ENCODE measurements at places on chromosomes 7 and 10.

- no peak for DNase-seq
Observed at GRCh38 chr7:55983537-55983936, 19.2 kb downstream of the NIPSNAP2 start.

GRCh38 chr10:107931808-107932207 lies 767.3 kb upstream of the SORCS1 start:
- no peak for DNase-seq

DNA sequence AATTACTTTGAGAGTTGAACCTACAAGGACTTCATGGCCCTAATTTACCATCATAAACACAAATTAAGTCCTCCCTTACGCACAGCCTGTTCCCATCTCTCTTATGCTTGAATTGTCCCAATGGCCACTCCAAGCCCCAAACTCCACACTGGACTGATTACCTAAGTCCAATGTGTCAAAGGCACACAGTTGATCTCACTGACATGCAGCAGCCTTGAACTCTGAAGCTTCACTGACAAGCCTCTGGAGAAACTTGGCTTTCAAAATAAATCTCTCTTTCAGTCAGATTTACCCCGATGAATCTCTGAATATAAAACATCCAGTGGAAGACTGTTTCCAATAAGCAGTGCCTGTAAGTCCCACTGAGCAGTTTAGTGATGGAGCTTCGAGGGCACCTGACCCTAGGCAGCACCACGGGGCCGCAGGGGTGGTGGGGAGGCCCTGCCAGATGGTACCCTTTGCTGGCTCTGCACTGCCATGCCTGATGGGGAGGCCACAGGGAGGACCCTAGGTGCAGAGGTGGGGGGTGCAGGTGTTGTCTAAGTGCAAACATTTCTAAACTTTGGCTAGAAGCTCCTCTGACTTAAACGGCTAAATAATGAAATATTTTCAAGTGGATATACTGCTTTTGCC lies 3.3 kb upstream of the MAT1A start:
- no peak for DNase-seq

DNA sequence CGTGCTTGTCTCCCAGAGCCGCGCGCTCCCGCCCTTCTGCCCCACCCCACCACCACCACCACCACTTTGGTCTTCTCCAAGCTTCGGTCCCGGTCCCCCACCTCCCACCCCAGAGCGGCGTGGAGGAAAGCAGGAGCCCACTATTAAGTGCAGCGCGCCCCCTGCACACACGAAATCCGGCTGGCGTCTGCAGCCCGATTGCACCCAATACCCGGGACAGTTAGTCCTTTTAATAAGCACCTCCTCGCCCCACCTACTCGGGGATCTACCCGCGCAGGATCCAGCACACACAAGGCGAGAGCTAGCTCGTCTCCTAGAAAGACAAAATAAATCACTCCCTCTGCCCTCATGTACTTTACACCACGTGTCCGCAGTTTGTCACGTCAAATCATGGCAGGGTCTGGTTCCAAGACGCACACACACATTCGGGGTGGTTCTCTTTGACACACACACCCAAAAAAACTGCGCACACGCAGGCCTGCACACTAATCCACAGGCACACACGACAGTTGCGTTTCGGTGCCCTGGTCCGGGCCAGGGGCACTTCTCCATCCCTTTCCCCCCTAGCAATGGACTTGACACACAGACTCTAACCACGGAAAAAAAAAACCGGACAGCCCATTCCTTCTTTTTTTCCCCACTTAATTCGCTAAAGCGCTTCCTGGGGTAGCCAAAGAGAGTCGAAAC lies 1.6 kb downstream of the SFMBT2 start:
- DNase-seq = no peak

DNA sequence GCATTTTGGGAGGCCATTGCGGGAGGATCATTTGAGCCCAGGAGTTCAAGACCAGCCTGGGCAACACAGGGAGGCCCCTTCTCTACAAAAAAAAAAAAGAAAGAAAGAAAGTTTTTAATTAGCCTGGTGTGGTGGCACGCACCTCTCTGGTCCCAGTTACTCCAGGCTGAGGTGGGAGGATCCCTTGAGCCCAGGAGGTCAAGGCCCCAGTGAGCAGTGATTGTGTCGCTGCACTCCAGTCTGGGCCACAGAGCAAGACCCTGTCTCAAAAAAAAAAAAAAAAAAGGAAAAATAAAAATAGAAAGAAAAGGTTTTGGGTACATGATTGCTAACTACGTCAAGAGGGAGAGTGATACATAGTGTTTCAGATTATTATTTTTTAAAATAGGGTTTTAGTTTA lies 2.0 kb upstream of the USP54 start:
- no peak for DNase-seq

GRCh38 chr10:130958981-130959751 lies 352.4 kb downstream of the TCERG1L start:
- no peak for DNase-seq

GRCh38 chr7:137944168-137944567 lies 57.7 kb downstream of the CREB3L2 start:
- DNase-seq = no peak

- no peak for DNase-seq
Observed at GRCh38 chr10:127976286-127976685, 69.4 kb downstream of the PTPRE start.

- no peak for DNase-seq
Observed at GRCh38 chr7:21355406-21355874, 72.4 kb upstream of the SP4 start.

GRCh38 chr7:91618776-91619765 lies 261.4 kb downstream of the MTERF1 start:
- no peak for DNase-seq

- no peak for DNase-seq
Observed at GRCh38 chr7:31720366-31720765, 33.4 kb downstream of the PPP1R17 start.

GRCh38 chr10:110764793-110765512 lies 106.8 kb upstream of the PDCD4 start:
- no peak for DNase-seq

- no peak for DNase-seq
Observed at GRCh38 chr7:35336444-35336843, 82.5 kb upstream of the TBX20 start.

DNA sequence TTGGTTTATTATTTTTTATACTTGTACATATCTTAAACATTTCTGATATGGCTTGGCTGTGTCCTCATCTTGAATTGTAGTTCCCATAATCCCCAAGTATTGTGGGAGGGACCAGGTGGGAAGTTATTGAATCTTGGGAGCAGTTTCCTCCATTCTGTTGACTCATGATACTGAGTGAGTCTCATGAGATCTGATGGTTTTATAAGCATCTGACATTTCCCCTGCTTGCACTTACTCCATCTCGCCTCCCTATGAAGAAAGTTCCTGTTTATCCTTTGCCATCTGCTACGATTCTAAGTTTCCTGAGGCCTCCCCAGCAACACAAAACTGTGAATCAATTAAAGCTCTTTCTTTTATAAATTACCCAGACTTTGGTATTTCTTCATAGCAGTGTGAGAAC lies 207.7 kb downstream of the TPK1 start:
- DNase-seq = no peak

DNA sequence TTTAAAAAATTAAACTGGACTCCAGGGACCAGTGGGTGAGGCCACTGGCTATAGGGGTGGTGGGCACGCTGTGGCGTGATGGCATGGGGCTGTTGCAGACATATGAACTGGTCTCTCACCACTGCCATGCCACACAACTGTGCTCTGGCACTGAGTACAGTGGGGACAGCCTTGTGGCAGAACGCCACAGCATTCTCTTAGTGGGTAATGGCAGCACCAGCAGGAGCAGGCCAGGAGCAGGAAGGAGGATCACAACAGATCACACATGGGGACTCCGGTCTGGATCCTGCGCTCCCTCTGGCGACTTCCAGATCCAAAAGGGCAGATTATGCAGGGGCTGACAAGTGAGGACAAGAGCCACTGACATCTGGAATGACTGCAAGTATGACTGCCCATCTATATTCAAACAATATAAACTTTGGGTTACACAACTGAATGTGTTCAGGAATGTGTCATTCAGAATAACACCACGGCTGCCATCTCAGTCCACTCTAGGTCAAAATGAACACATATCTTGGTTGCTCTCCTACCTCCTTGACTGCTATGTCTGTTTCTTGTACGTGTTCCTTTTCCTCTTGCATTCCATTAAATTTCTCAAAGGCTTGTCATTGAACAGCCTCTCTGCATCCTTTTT lies 176.0 kb downstream of the KMT2E start:
- DNase-seq = no peak

DNA sequence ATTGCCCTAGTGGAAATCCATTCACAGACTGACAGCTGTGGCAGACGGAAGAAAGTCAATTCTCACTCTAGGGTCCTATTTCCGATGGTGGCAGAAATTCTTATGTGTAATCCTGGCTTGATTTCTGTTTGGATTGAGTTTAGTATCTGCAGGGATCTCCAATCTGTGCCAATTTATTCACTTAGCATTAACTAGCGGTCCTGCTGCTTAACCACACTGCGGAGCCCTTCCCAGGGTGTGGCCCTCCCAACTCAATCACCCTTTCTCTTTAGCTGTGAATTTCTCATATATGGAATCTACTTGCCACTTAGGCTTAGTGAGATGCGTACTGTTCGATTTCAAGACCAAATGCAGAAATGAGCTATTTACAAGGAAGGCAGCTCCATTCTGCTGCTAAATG lies 215.7 kb downstream of the SFMBT2 start:
- no peak for DNase-seq

DNA sequence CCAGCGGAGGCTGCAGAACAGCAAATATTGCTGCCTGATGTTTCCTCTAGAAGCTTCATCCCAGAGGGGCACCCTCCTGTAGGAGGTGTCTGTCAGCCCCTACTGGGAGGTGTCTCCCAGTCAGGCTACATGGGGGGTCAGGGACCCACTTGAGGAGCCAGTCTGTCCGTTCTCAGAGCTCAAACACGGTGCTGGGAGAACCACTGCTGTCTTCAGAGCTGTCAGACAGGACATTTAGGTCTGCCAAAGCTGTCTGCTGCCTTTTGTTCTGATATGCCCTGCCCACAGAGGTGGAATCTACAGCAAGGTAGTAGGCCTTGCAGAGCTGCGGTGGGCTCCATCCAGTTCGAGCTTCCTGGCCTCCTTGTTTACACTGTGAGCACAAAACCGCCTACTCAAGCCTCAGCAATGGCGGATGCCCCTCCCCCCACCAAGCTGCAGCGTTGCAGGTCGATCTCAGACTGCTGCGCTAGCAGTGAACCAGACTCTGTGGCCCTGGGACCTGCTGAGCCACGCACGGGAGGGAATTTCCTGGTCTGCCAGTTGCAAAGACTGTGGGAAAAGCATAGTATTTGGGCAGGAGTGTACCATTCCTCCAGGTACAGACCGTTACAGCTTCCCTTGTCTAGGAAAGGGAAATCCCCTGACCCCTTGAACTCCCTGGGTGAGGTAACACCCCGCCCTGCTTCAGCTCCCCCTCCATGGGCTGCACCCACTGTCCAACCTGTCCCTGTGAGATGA lies 17.7 kb upstream of the MINDY3 start:
- DNase-seq = no peak

GRCh38 chr7:16609842-16610450 lies 35.6 kb downstream of the ANKMY2 start:
- no peak for DNase-seq

DNA sequence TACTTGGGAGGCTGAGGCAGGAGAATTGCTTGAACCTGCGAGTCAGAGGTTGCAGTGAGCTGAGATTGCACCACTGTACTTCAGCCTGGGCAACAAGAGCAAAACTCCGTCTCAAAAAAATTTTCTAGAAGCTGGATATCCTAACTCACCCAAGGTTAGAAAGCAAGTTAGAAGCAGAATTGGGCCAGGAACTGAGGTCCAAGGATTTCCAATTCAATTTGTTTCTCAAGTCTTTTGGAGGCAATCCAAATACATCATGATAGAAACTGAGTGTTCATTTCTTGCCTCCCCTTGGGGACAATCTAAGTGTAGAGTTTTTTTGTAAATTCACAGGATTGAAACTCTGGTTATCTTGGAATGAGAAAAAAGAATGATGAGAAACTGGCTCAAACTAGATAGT lies 45.5 kb downstream of the LAMB1 start:
- DNase-seq = no peak

GRCh38 chr10:12769323-12770044 lies 232.0 kb downstream of the CCDC3 start:
- DNase-seq = no peak

DNA sequence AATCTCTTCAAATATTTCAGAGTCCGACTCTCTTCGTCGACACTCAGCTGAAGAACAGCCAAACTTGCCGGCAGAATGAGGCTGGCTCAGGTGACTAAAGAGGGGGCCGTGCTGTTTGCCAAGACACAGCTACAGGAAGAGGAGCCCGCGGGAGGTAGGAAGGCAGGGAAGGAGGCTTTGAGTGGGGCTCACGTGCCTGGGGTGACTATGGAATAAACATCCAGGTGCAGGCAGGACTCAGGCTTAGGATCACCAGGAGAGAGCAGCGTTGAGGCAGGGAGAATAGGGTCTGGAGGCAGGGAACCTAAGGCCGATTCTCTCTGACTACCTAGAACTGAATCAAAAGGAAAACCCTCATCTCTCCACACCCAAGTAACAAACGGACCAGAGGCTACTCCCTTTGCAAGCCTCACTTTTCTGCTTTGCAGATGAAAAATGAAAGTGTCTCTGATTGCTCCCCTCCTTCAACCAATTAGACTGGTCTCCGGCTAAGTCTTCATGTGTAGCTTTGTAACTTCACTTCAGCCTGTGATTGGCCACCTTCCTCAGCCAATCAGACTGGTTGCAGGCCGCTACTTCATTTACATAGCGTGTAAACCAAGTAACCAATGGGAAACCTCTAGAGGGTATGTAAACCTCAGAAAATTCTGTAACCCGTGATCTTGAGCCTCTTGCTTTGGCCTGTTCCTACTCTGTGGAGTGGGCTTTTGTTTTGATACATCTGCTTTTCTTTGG lies 19.7 kb upstream of the BNIP3 start:
- no peak for DNase-seq

DNA sequence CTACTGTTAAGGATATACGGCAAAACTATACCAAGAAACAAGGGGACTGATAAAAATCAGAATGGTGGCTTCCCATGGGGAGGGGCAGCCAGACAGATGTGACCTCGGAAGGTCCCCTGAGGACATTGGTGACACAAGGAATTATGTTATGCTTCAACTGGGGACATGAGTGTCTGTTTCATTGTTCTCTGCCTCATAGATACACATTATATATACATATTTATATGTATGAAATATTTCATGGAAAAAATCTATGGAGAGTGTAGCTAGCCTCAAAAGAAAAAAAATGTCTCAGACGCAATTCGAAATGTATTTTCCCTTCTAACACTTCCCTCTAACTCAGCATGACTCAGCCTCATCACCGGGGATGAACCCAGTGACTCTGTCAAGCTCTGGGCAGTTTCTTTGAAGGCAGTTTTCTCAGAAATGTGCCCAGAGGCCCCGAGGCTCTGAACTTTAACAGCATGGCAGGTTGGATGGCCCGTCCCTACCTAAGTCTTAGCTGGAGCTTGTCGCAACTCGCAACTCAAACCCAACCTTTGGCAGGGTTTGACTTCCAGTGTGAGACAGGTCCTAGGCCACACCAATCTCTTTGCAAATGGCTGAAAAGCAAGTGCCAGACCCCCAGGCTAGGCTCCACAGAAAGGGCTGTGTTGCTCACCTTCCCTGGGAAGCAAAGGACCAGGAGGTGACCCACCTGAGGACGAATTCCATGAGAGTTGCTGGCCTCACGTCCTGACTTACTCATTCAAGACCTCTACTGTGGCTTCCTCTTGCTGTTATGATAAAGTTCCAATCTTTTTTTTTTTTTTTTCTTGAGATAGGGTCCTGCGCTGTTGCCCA lies 86.9 kb downstream of the CARD11 start:
- no peak for DNase-seq

- DNase-seq = no peak
Observed at GRCh38 chr10:101770331-101771215, 5.3 kb downstream of the FGF8 start.
